ENCODE measurements at places on chromosomes 11 and 22. TPM values are rescaled to one million over a fixed set of nuclear protein-coding genes. Genes with fewer than 3 reads are reported as not detected.

The RFPL2 gene
- total RNA-seq: 0.16 TPM

The SCGB1C1 gene
- total RNA-seq: not detected

The PRDM11 gene
- 5.9 TPM for total RNA-seq

The MIOX gene
- total RNA-seq: not detected

The PGR gene
- 0.01 TPM for total RNA-seq

The TIGD3 gene
- 0.90 TPM for total RNA-seq

The OR5AR1 gene
- total RNA-seq: not detected

The MRGPRF gene
- total RNA-seq: not detected

The UPB1 gene
- not detected for total RNA-seq

The KCNK7 gene
- 0.93 TPM for total RNA-seq

The FBLN1 gene
- total RNA-seq: 57.5 TPM

The SMIM38 gene
- total RNA-seq: not detected

The PARVA gene
- total RNA-seq: 24.3 TPM

The ALDH3B2 gene
- not detected for total RNA-seq

The RNF169 gene
- 6.7 TPM for total RNA-seq

The OR51I1 gene
- total RNA-seq: not detected

The KRTAP5-7 gene
- not detected for total RNA-seq

The ASCL2 gene
- total RNA-seq: not detected

The PKDREJ gene
- not detected for total RNA-seq

The SLCO2B1 gene
- total RNA-seq: 3.6 TPM

The BIRC3 gene
- 52.7 TPM for total RNA-seq

The HORMAD2 gene
- total RNA-seq: not detected

The SLC37A2 gene
- 0.16 TPM for total RNA-seq

The KRTAP5-9 gene
- 0.09 TPM for total RNA-seq

The ART1 gene
- total RNA-seq: not detected

The DEFB131B gene
- total RNA-seq: not detected

The RAB36 gene
- total RNA-seq: 7.8 TPM

The ALX4 gene
- 1.9 TPM for total RNA-seq

The MOV10L1 gene
- 0.03 TPM for total RNA-seq

The SCGB1D1 gene
- not detected for total RNA-seq

The DDX25 gene
- total RNA-seq: not detected

The MPZL2 gene
- 0.06 TPM for total RNA-seq

The LYVE1 gene
- 1.2 TPM for total RNA-seq

The BLID gene
- not detected for total RNA-seq

The NRGN gene
- total RNA-seq: 6.0 TPM

Measured in A549 treated with Hydrocortisone at 1 μM for 4 hours (cell line).